ENCODE measurements at places on chromosomes 12 and 14.

- H3K4me1 ChIP-seq = no peaks in the 10 kb centered on the region
- H3K27ac ChIP-seq = no peak overlapping the region
- peaks cover 31% of the 10 kb centered on the region for H3K36me3 ChIP-seq
- H3K4me3 ChIP-seq = no peak overlapping the region
These were observed 25.0 kb downstream of the SNX6 start for GRCh38 chr14:34604995-34605394.

GRCh38 chr12:43740511-43741100 is 18.0 kb downstream of the PUS7L start:
- DNase-seq = no peak
- no peak overlapping the region for H3K4me3 ChIP-seq
- H3K27me3 ChIP-seq = no peaks in the 10 kb centered on the region
- H3K4me1 ChIP-seq = no peaks in the 10 kb centered on the region
- H3K36me3 ChIP-seq = peaks cover 14% of the 10 kb centered on the region
- H3K27ac ChIP-seq = no peak overlapping the region

DNA sequence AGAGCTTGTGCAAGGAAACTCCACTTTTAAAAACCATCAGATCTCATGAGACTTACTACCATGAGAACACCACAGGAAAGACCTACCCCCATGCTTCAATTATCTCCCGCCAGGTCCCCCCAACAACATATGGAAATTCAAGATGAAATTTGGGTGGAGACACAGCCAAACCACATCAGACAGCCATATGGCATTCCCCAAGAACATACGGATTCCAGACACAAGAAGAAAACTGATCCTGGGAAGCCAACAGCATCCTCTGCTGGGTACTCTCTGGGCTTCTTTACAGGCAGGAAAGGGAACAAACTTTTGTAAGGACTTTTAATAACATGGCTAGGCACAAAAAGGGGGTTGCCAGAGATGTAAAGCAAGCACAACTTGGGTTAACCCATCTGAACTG is 127.2 kb downstream of the TMEM132C start:
- H3K27me3 ChIP-seq = peaks cover under 1% of the 10 kb centered on the region
- H3K27ac ChIP-seq = no peak overlapping the region
- no peak overlapping the region for H3K4me3 ChIP-seq
- DNase-seq = no peak

DNA sequence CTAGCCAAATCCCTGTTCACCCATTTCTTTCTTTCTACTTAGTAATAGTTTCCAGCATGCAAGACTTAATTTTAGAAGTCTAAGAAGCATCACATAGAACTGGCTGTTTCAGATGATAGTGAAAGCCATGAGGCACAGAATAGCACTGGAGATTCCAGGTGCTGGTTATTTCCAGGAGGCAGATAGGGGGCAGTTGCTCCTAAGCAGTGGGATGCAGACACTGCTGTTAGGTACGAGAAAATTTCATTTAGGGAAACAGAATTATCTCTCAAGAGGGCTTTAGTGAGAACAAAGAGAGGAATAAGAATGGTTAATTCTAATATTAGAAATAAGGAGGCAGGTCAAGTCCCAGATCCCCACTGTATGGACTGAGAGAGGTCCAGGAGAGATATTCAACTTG is 3.6 kb upstream of the MDGA2 start:
- H3K4me1 ChIP-seq = peaks cover 5% of the 10 kb centered on the region
- H3K36me3 ChIP-seq = no peaks in the 10 kb centered on the region
- peaks cover 60% of the 10 kb centered on the region for H3K27me3 ChIP-seq

DNA sequence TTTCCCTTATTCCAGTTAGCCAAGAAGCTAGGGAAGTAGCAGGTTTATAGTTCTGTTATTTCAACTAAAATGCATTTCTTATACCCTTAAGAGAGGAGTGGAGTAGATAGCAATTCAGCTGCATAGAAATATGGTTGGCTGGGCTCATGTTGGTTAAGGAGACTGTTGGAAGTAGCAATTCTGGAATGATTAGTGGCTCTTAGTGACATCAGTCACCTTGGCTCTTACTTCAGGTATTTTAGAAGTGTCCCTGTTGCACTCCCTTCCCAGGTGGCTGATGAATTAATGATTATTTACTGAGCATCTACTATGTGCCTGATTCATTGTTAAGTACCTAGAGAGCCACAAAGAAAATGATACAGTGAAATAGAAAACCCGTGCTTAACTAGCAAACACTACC is 128.1 kb downstream of the MGST1 start:
- H3K36me3 ChIP-seq = no peaks in the 10 kb centered on the region
- H3K4me3 ChIP-seq = no peak overlapping the region
- H3K27ac ChIP-seq = no peak overlapping the region
- no peak for DNase-seq

GRCh38 chr12:23221066-23221465 is 596.1 kb downstream of the ETNK1 start:
- H3K27ac ChIP-seq = no peak overlapping the region
- peaks cover 6% of the 10 kb centered on the region for H3K4me1 ChIP-seq
- no peaks in the 10 kb centered on the region for H3K27me3 ChIP-seq

DNA sequence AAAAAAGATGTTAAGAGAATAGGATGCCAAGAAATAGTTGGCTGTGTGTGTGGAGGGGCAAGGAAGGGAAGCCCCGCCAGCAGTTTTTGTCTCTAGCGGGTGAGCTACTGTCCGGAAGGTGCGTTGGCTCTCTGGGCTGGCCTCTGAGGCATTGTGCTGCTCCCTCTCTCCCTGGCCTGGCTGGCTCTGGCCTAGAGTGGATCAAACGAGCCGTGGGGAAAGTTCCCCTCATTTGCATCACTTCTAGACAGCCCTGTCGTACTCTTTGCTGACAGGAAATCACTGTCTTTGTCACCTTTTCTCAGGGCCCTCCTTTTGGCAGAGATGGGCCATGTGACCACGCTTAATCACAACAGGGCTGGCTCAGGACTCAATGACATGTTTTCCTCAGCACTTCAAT is 236.1 kb upstream of the NPAS3 start:
- H3K36me3 ChIP-seq = no peaks in the 10 kb centered on the region
- H3K4me3 ChIP-seq = no peak overlapping the region
- peak; percentile 78 for DNase-seq
- no peak overlapping the region for H3K27ac ChIP-seq

Measured in neural progenitor cell (in vitro differentiated cells).